ENCODE measurements at places on chromosomes 6 and 20.

- DNase-seq, result no peak
Observed at GRCh38 chr6:104252276-104252675, 607.4 kb downstream of the HACE1 start.

DNA sequence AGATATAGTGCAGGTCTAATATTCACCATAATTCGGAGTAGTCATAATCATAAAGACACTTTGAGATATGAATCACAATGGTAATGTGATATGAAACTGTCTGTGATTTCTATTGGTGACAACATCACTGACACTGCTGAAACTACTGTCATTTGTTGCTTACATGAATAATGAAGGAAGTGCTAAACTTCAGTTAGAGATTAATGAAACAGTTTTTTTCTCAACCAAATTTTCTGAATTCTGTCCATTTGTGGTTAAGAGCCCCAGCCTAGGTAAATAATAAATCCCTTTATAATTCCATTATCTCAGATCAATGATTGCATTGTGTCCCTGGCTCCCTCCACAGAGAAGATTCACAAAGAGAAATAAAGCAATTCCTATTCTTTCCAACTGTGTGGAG, 122.6 kb downstream of the HIVEP2 start:
- DNase-seq, result no peak

DNA sequence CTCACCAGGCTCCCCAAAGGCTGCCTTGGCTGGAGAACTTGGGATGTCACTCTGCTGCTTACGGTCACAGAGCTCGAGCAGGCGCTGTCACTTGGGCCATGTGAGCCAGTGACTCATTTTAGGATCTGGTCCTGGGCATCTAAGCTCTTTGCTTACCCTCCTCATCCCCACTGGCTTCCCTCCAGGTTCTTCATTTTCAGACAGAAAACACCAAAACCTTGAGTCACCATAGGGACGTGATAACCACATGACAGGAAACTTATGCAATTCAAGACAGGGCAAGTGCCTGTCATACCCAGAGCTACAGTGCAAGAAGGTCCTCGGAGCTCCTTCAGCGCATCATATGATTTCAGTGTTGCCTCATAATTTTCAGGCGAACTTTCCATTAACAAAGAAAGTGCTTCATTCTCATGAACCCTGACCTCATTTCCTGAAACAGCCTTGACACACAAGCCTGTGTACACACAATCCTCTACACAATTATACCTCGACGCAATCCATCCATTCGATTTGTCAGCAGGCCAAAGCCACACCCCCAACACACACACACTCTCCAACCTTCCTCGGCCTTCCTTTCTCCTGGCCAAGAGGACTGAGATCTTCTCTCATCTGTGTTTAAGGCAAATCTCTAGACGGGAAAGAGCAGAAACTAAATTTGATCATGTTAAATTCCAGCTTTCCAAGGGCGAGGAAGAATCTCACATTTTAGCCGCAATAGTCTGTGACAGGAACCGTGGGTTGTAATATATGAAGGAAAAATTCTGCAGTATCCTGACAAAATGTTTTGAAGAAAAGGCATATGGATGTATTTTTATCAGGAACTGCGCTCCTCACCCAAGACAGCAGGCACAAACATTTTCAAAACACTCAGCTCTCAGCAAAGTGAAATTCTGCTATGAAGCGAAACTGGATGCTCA, 25.3 kb downstream of the TBC1D7 start:
- no peak for DNase-seq

GRCh38 chr6:150143516-150144293, 861 bp downstream of the PPP1R14C start:
- DNase-seq, result no peak

GRCh38 chr6:3273707-3274521, 15.2 kb downstream of the PSMG4 start:
- DNase-seq, result no peak

GRCh38 chr6:102918161-102918560, 1524.7 kb downstream of the GRIK2 start:
- DNase-seq, result no peak

DNA sequence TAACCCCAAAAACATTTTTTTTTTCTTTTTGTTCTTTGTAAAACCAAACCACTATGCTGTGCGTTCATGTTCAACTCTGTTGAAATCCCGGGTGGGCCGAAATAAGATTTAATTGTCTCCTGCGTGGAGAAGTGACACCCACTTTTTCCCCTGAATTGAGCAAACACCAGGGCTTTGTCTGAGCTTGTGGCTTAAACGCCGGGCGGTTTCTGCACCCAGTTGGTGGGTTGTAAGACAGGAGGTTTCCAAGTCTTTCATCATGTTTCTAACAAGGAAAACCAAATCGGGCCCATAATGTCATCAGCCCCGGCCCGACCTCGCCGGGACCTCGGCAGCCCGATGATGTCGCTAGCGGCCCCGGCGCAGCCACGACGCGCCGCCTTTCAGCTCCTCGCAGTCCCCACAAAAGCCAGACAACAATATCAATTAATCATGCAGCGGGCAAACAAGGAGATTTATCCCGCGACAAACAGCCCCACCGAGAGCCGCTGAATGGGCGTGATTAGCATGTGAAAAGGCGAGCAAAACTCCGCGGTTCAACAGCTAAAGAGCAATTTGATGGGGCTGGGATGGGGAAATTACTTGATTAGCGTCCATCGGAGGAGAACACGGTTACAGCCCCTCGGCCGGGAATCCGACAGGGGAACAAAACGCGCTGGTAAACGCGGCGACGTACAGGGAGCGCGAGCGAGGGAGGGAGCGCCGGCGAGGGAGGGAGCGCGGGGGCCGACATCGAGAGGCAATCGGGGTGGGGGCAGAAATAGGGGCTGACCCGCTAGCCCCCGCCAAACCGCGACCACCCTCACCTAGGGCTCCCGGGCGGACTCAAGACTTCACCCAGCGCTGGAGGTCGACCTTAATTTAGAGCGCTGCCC, 5.3 kb downstream of the LINC00237 start:
- DNase-seq, result peak; percentile 70

- no peak for DNase-seq
Observed at GRCh38 chr20:32686530-32687179, 12.9 kb upstream of the C20orf203 start.

DNA sequence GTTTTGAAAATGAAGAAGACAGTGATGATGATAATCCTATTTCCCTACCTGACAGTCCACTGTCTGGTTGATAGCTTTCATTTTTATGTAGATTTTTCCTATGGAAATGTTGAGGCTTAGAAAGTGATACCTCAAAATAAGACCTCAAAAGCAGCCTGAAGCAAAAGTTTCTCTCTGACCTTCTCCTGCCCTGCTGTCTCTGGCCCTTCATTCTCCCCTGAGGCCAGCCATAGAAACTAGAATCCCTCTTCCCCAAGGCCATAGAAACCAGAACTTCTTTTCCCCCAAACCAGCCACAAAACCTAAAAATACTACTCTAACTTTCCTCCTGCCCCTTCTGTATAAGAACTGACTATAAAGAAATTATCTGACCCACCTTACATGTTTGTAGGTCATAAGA, 52.6 kb upstream of the GCM1 start:
- no peak for DNase-seq

DNA sequence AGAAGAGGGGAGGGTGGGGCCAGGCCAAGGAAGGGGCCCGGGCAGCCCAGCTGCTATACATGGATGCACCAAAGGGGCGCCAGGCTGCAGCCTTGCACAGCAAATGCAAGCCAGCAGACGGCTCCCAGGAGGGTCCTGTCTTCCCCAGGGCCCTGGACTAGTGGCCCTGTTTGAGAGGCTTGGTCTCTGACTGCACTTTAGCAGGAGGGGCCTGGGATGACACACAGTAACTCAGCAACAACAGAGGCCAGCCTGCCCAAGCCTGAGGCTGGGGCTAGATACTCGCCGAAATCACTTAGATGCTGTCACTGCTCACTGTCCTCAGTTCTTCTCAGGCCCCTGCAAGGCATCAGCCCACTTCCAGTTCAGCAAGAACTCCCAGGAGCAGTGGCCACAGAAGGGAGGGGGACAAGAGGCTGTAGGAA, 73.5 kb downstream of the TRAM2 start:
- DNase-seq, result peak; percentile 48

DNA sequence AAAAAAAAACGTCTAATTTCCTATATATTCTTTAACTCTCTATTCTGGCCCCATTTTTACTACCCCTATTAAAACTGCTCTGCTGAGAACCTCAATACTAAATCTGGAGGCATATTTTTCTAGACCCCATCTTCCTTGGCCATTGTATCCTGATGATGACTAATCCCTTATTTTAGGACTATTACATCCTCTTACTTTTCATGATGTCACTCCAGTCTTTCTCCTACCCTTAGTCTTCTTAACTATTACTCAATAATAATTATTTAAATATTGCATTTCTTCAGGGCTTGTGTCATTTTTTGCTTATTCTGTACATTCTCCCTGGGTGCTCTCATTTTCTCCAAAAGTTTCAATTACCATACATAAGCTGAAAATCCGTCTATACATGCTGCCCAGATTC, 6.4 kb downstream of the FBXO30 start:
- no peak for DNase-seq

- no peak for DNase-seq
Observed at GRCh38 chr20:55329108-55329507, 676.2 kb downstream of the CBLN4 start.

- DNase-seq, result no peak
Observed at GRCh38 chr6:31115941-31116560, 1.5 kb downstream of the PSORS1C1 start.

- DNase-seq, result no peak
Observed at GRCh38 chr6:51382847-51383246, 564.2 kb downstream of the TFAP2B start.

- no peak for DNase-seq
Observed at GRCh38 chr6:105370351-105370750, 32.5 kb downstream of the PREP start.

GRCh38 chr20:19725814-19726525, 32.1 kb upstream of the RIN2 start:
- DNase-seq, result no peak

- DNase-seq, result no peak
Observed at GRCh38 chr6:153476243-153476642, 345.2 kb upstream of the RGS17 start.

DNA sequence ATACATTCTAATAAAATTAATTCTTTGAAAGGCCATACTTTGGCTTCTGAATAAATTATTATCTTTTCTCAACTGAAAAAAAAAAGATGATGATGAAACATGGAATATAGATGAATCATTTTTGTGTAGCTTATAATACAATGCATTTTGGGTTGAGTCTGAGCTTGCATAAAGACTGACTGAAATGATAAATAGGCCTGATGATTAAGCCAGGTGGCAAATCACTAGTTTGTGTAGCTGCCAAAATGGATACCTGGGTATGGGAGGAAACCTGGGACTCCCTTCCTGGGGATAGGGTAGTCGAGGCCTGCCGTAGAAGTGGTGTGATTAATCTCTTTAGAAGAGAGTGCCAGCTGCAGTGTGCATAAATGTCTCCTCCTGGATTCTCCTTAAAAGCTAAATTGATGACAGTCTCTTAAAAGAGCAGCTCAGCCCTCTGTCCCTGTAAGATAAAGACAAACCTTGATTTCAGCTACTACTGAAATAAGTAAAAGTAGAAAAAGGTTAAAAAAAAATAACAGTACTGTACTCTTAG, 275.1 kb downstream of the GRIK2 start:
- no peak for DNase-seq

GRCh38 chr6:109718991-109719390, 27.9 kb downstream of the FIG4 start:
- DNase-seq, result no peak

DNA sequence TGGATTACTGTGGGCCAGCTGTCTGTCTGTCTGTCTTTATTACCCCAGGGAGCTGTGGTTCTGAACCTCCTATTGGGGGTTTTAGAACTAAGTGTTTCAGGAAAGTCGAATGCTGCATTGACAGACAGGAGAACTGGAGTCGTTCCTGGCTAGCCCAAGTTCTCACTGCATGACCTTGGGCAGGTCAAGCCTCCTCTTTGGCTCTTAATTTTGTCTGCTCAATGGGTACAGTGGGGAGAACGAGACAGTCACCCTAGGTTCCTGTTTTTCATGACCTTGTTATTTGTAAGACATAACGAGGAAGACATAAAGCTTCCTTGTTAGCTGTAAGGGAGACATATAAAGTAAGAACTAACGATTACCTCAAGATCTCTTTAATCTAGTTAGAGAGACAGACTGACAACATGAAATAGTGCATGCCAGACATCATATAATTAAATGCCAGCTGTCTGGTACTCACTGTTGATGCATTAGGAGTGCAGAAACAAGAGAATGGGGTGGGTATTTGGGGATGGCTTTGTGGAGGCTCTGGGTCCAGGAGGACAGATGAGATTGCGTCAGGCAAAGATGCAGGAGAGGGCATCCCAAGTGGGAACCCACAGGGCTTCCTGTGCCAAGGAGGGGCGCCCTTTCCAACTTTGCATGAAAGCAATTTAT, 3.7 kb upstream of the CCDC167 start:
- no peak for DNase-seq

DNA sequence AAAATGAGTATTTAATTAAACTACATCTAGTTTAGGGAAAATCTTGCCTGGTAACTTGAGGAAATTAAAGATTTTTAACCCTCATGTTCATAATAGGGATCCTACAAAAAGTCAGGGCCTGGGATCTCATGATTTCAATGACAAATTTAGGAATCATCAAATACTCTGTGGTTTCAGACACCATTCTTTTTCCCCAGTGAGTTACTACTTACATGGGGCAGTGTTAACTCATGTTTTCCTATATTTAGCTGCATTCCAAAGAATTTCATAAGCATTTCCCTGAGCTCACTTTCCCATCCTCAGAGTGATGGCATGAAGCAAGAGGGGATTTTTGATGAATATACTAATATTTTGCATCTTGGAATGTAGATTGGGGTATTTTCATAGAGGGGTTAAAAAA, 321.7 kb downstream of the CENPW start:
- DNase-seq, result no peak

DNA sequence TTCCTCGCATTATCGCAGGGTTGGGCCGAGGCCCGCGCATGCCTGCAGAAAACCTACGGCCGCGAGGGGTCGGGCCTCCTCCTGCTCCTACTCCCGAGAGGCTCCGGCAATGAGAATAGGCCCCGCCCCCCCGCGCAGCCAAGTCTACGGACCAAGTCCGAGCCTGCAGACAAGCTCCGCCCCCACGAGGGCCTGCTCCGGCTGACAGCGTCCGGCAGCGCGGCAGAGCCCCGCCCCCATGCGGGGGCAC, 3.1 kb upstream of the GPSM3 start:
- peak; percentile 99 for DNase-seq

- no peak for DNase-seq
Observed at GRCh38 chr20:32300647-32301046, 23.2 kb downstream of the KIF3B start.

DNA sequence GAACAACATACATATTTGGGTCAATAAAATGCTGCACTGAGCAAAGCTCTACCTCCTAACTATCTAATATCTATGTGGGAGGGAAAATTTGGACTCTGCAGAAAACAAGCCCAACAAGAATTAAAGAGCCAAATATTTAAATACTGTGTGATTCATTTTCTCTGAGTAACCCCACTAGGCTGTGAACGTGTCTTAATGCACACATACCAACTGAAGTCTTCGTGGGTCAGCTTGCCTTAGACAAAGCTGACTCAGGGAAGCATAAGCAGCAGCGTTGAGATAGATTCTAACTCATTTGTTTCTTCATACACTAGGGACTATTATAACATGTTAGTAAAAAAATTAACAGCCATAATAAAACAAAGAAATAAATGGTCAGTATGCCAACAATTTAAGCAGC, 114.3 kb downstream of the GJA1 start:
- no peak for DNase-seq

Measured in NCI-H1436 (cell line).